Astrocyte (in vitro differentiated cells and primary cell): ENCODE measurements at places on chromosomes 3 and 15.

GRCh38 chr3:112582244-112582874 lies 20.5 kb downstream of the SLC35A5 start:
- DNase-seq: peak; percentile 53

DNA sequence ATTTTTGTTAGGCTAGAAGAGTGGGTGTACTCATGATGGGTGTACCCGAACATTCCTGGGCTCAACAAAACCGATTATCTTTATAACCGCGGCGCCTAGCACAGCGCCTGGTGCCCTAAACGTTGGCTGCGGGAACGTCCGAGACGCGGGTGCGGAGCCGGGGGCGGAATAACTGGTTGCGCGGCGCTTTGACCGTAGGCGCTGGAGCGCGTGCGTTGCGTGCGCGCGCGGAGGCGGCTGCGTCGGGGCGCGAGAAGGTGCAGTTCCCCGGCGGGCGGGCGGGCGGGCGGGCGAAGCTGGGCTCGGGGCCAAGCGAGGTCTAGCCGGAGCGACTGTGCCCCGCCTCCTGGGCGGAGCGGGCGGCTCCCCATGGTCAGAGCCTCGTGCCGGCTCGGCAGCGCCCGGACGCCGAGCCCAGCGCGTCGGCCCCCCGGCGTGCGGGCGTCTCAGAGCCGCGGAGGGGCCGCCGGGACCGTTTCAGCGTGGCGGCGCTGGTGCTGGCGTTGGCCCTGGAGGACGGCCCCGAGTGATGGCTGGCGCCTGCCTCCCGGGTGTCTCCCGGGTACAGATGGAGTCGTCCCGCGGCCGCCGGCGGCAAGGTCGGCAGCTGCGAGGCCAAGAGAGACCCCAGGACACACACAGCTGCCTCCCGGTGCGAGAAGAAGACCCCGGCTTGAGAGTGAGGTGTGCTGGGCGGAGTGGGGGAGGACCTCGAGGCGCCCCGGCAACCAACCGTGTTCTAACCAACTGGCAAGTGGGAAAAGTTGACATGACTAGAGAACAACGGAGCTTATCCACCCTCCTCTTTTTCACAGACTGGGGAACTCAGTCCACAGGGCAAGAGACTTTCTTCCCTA lies at the start of gene PLAAT1:
TSS of gene PLAAT1 (plus strand) at position 373 of the 857 bp plus-strand sequence. CDS start 14,429 bp downstream, outside the sequence.
- peak; percentile 49 for DNase-seq

DNA sequence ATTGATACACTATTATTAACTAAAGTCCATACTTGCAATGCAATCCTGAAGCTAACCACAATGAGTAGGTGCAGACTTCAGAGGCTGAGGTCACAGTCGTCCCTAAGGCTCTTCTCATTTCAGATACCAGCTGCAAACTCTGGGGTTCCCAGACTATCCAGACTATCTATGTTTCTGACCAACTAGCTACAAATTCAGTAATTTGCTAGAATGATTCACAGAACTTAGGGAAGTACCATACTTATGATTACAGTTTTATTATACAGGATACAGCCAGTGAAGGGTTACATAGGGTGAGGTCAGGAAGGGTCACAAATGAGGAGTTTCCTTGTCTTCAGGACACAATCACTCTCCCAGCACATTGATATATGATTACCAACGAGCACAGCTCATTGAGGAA lies 36.5 kb downstream of the PPM1L start:
- DNase-seq: no peak

DNA sequence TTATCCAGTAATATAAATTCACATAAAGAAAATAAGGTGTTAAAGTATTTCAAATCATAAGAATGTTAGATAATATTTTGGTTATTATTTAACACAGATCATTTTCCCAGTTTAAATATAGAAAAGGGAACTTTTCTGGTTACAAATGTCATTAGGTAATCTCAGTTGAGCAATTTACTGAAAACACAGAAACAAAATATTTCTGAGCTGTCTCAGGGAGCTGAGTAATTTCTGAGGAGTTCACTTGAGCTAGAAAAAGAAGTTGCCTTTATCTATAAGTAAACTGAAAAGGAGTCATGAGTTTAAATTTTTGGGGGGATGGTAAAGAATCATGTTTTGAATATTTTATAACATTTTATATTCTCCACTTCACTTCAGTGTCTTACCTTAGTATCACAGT lies 855.4 kb upstream of the ARPP21 start:
- DNase-seq: peak; percentile 6

DNA sequence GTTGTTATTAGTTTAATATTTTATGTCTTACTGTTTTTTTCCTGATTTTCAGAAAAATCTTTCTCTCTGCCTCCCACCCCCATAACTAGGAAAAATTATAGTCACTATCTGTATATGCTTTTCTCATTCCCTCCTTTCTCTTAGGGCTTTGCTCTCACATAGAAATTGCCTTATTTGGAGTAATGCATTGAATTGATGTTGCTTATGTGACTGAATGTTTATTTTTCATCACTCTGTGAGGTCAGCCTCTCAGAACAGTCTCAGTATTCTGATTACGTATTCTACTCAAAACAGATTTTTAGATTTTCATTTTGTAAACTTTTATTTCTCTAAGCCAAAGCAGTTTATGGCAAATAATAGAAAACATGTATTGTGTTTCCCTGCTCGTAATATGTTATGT lies 121.0 kb downstream of the SLMAP start:
- DNase-seq: peak; percentile 23

GRCh38 chr15:70294731-70295305 lies 197.1 kb upstream of the TLE3 start:
- DNase-seq: no peak

- peak; percentile 84 for DNase-seq
Observed at GRCh38 chr3:30502742-30503073, 103.7 kb upstream of the TGFBR2 start.

GRCh38 chr3:149003653-149004305 lies 12.4 kb downstream of the GYG1 start:
- DNase-seq: no peak

- DNase-seq: no peak
Observed at GRCh38 chr3:39101022-39101689, 6.3 kb downstream of the GORASP1 start.

DNA sequence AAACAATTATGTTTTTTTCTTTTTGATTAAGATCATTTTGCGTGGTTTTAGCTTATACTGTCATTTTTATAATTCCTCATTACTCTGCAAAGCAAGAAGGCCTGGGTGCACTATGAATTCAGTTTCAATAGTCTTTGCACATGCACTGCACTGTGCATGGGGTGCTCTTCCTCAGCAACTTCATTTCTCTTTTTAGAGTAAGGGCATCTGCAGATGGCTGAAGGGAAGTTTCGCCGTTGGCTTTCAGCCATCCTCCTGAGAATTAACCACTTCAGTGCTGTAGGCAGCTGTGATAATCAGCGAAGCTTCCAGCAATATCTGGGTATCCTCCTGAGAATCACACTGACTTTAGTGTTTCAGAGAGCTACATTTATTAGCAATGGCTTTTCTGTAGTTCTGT lies 284.8 kb downstream of the GBE1 start:
- DNase-seq: no peak

- DNase-seq: no peak
Observed at GRCh38 chr15:40819048-40819447, 9.5 kb downstream of the PPP1R14D start.

DNA sequence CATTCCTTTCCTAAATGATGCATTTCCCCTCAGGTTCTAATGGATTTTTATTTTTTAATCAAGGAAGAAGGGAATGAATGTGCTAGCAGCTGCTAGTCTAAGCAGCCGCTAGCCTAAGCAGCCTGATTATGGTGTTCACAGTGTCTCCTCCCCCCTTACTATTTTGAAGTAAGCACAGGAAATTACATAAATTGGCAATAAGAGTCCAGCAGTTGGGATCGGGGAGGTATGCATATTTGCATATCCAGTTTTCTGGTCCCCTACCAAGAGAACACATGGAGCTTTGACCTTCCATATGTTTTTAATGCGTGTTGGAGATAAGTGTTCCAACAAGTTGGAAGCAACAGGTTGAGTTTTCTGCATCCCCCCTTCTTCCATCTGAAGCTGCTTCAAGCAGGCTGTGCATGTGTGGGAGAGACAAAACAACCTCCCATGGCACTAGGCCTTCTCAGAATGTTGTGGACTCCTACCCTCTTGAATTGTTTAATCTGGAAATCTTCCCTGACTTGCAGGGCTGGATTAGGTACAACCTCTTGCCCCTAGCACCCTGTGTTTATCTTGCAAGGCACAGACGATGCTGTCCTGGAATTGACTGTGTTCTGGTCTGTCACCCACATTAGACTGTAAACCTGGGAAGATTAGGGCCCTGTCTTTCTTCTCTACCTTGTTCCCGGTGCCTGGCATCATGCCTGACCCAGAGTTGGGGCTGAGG lies 124.8 kb upstream of the LRIG1 start:
- no peak for DNase-seq

DNA sequence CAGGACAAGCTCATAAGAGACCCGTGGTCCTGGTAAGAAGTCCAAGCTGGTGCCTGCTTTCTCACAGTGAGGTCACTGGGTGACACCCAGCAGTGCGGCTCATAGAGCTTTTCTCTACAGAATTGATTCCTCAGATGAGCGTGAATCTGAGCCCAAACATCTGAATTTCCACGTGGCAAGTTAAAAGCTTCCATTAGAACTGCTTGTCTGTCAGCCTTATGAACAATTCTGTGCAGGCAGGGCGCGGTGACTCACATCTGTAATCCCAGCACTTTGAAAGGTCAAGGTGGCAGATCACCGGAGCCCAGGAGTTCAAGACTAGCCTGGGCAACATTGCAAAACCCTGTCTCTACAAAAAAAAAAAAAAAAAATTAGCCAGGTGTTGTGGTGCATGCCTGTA lies 113.1 kb upstream of the ABHD17C start:
- DNase-seq: no peak

- no peak for DNase-seq
Observed at GRCh38 chr3:191176038-191176785, 22.8 kb upstream of the OSTN start.

DNA sequence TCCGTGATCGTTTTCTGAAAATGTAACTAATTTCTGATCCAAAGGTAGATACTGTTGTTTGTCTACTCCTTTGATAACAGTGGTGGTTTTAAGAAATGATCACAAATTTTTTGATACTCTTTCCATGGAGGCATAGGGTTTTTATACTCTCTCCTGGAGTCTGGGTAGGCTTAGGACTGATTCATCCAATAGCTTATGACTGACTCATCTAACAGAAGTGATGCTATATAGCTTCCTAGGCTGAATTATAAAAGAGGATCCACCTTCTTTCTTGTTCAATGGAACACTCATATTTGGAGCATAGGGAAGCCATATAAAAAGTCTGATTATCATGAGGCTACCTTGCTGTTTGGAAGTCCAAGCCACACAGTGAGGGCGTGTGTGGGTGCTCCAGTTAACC lies 84.3 kb downstream of the CHST2 start:
- DNase-seq: peak; percentile 49

GRCh38 chr3:58608648-58609047 lies 31.5 kb upstream of the FAM107A start:
- DNase-seq: no peak
